ENCODE measurements at places on chromosomes 5 and 9.

DNA sequence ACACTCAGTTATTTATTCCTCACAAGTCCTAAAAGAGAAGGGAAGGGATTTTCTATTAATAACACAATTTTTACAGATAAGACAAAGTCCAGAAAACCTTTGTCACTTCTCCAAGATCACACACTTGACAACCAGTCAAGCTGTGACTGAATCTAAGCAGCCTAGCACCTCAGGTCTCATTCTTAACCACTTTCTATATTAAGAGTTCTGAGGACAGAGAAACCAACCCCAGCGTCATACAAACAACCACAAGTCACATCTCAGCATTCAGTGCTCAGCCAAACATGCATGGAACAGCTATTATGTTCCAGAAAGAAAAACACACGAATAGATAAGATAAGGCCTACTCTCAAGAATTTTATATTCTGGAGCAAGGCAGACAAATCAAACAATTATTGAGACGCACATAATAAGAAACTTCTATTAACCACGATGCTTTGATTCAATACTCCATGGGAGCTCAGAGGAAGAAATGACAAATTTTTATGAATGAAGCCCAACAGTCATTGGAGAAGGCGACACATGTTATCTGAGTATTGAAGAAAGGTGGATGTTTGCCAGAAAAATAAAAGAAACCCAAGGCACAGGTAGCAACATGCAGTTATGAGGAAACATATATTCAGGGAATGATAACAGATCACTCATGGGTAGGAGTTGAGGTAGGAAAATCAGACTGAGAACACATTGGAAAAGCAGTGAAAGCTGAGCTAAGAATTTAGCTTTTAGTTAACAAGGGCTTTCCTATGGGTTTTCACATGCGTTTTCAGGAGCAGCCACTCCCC lies 113.1 kb downstream of the HTR4 start:
- DNase-seq, result no peak

DNA sequence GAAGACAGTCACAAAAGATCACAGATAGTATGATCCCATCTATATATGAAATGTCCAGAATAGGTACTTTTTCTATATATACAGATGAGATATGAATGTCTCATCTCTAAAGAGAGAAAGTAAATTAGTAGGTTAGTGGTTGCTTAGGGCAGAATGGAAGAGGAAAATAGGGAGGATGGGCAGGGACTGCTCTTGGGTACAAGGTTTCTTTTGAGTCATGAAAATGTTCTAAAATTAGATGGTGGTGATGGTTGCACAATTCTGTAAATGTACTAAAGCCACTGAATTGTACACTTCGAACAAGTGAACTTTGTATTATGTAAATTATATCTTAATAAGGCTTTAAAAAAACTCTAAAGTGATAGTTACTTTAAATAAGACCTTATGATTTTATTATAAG lies 59.6 kb upstream of the GRAMD2B start:
- no peak for DNase-seq

GRCh38 chr9:9904041-9904440 lies 708.8 kb downstream of the PTPRD start:
- DNase-seq, result no peak

- DNase-seq, result no peak
Measured at GRCh38 chr9:125863923-125864322, 116.8 kb downstream of the PBX3 start.

DNA sequence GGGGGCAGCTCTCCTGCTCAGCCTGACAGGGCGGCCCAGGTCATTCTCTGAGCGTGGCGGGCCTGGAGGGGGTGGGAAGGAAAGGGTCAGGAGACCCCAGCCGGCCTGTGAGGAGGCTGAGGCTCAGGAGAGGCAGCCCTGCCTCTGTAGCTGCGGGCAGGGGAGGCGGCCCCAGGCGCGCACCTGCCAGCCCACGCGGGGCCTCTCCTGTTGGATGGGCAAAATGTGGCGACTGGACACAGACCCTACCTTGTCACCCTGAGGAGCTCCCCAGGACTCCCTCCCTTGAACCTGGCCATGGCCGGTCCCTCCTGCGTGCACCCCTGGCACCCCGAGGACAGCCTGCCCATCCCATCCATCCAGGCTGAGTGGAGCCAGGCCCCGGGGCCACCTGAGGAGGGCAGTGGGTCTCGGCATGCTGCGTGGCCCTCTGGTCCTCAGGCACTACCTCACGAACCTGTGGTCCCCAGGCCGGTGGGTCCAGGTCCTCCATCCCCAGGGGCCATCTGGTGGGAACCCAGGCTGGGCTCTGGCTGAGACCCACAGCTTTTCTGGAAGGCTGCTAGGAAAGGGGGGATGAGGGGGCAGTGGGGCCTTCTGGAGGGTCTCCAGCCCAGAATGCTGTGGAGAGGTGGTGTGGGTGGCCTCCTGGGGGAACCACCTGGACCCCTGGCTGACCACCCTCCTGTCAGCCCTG lies 15.1 kb upstream of the NRARP start:
- no peak for DNase-seq

- DNase-seq, result no peak
Measured at GRCh38 chr9:92775466-92775865, 10.8 kb upstream of the BICD2 start.

DNA sequence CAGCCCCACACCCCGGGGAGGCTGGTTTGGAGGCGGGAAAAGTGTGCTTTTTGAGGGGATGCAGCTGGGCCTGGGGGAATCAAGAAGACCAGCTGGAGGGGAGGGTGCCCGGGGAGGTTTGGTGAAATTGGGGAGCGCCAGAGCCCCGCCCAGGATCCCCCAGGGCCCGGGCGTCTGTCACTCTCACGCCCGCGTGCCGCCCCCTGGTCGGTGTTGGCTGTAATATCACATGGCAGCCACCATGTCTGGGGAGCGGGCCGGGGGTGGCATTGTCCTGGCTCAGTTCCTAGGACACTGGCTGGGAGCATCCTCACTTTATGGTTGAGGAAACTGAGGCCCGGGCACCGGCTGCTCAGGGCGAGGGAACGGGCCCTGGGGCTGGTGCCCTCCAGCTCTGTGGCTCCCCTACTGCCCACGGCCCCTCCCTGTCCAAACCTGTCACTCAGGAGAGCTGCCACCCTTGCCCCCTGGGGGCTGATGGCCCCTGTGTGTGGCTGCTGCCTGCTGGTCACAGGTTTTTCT lies 27.5 kb downstream of the ASS1 start:
- DNase-seq, result no peak

DNA sequence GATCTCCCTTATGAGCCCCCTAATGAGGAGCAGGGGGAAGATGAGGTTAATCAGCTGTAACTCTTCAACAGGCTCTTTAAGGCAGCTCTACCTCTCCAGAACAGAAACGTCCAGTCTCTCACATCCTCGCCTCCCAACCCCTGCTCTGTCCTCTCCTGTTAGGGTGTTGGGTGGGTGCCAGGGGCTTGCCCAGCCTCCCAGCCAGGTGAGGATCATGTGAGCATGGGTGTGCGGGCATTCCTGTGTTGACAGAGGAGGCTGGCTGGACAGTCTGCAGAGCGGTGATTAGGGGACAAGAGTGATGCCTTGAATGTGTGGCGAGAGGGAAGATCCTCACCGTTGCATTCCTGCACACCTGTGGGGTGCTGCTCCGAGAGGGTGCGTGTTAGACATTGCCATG lies 51.7 kb downstream of the CCDC180 start:
- no peak for DNase-seq

DNA sequence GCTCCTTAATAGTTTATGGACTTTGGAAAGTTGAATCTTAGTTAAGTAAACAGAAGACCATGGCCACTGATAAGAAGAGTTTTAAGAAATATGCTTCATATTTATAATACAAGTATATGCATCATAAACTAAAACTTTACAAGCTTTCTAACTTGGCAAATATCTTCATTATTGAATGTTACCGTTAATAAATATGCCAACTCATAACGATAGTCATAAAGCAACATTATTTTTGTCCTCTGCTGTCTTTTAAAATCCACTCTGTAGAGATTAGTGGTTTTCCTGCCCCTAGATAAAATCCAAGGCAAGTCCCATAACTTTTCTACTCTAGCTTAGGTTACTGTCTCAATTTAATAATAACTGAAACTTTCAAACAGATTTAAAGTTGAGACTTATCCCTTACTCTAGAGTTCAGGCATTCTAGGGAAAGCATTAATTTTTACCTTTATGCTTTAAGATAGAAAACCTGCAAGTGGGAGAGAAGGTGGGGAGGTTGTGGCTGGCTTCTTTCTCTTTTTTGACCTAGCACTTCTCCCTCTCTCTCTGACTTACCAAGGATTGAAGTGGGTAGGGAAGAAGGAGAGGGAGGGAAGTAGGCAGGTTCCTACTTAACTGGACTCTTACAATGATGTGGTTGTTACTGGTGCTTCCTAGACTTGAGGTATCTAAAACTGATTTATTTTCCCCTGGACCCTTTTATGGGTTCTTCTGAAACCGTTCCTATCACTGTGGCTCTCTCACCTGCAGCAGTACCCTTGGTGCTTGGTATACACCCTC lies 29.6 kb downstream of the RNF145 start:
- DNase-seq, result no peak

DNA sequence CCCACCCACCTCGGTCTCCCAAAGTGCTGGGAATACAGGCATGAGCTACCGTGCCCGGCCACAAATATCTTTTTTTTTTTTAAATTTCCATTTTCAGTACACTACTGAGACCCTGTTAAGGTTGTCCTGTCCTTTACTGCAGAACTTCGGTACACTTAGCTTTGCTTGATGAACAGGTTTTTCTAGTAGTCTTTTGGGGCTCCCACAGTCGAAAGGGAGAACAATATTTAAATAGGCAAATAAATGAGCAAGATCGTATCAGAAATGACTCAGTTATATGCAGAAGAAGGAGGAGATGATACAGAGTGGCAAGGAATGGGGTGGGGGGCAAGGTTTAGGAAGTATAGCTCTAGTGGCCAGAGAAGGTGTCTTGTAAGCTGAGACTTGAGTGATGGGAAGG lies 52.7 kb downstream of the MSX2 start:
- no peak for DNase-seq

DNA sequence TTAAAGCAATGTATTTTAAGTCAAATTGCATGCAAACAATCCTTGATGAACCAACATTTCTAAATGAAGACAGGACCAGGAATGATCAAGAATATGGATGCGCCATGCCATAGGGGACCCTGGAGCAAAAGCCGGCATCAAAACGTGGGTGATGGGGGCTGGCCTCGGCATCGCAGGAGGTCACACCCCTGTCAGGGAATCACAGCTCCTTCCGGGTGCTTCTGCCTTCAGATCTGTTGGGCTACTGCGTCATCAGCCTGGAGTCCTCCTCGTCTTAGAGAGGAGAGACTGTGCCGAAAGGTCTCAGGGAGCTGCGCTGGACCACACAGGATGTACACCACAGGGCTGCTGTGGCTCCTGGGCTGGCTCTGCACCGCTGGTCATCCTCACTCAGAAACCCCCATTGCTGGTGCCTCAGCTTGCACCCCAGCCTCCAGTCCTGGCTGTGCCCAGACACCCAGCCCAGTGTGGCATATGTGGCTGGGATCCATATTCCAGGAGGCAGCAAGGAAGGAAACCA lies 152.9 kb upstream of the PPP1R26 start:
- no peak for DNase-seq

DNA sequence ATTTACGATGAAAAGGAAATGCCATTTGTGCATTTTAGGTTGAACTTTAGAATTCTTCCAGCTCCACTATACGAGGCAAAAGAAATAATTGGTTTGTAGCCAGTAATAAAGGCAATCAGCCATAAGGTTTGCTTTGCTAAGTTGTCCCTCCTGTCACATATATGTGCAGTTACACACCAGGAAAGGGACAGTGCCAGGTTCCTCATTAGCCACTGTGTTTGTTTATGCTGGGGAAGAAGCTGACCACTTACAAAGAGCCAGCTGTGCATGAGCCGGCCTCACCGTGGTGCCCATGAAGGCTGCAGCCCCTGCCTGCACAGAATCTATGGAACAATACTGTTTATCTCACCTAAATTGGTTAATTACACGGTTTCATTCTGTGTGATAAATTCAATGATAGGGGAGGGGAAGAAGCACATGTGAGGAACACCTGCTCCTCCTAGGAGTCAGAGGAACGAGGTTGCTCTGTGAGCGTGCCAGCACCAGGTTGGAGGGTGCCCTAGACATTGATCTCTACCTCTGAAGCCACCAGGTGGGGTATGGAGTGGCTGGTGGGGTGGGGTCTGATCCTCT lies 173.8 kb upstream of the DAP start:
- no peak for DNase-seq

DNA sequence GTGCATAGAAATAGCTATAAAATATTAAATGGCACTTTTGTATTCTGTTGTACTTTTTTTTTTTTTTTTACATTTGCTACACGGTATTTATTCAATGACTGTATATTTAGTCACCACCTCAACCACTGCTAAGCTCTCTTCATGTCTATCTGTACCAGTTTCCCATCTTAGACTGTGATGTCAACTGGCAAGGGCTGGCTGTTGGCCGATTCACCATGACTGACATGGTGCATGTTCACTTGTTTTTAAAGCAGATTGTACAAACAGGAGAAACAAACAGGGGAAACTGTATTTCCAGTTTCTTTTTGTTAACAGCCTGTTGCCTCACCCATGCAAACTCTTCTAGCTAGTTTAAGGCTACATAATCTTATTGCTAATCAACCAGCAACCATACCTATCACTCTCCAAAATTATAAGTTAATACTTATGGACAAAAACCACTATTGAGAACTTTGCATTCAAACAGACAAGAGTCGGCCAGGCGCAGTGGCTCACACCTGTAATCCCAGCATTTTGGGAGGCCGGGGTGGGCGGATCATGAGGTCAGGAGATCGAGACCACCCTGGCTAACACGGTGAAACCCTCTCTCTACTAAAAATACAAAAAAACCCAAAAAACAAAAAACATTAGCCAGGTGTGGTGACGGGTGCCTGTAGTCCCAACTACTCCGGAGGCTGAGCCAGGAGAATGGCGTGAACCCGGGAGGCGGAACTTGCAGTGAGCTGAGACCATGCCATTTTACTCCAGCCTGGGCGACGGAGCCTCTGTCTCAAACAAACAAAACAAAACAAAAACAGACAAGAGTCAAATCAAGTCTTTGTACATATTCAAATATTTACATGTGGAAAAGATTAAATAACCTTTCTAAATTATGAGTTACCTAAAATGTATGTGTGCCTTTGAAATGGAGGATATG lies 13.2 kb downstream of the ZFAND5 start:
- no peak for DNase-seq

GRCh38 chr5:34584165-34584564 lies 72.0 kb upstream of the RAI14 start:
- DNase-seq, result no peak

GRCh38 chr5:26761045-26761444 lies 277.3 kb downstream of the CDH9 start:
- DNase-seq, result no peak
